Ecto neural progenitor cell (in vitro differentiated cells): ENCODE measurements at places on chromosomes 12 and 14.

GRCh38 chr14:25882899-25883298, 714.9 kb downstream of the NOVA1 start:
- no peak for DNase-seq

DNA sequence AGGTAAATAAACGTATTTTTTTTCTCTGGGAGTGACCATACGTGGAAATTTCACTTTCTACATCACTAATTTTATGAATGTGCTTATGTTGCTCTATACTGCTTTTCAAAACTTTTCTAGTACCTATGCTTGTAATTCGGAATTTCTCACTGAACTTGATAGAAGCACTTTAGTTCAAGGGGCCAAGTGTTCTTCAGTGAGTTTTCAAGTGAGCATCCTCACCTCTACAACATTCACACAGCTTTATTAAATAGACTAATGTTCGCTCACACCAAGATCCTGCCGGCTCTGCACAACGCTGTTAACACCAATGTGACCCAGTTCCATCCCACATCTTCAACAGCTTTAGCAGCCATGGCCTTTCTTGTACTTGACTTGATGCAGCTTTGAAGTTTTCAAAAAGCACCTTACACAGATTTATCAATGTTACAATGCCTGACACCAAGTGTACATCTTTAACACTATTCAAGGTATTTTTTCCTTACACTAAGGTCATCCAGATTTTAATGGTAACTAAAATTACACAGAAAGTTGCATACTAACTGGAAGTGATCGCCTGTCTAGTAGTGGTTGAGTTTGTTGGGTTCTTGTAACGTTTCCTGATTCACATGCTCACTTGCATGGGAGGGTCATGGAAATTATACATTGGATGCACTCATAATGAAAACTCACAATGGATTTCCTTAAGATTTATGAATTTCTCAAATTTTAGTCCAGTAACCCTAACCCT, 4.5 kb downstream of the UBC start:
- DNase-seq, result no peak

DNA sequence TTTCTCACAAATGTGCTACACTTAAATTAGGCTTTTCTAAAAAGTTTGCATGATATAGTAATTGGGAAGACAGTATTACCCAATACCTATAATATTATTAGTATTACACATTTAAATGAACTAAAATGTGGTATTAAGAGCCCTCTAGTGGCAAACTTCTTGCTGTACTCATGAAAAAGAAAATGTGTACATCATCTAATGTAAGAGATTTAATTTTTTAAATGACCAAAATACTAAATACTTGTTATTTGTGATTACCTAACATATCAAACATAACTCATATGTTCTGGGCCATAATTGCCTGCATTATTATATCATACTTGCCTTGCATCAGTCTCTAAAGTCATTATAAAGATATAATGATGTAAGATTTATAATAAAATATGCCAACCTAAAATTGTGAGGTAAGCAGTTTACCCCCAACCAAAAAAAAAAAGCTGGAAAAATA, 64.2 kb downstream of the DNAI7 start:
- no peak for DNase-seq

DNA sequence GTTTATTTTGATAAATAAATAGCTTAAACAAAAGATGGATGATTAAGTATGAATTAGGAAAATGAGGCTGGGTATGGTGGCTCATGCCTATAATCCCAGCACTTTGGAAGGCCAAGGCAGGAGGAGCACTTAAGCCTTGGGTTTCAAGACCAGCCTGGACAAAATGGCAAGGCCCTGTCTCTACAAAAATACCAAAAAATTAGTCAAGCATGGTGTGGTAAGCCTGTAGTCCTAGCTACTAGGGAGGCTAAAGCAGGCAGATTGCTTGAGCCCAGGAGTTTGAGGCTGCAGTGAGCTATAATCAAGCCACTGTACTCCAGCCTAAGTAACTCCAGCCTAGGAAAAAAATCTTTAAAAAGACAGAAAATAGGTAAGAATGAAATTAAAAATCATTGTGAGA, 96.0 kb downstream of the BCL2L14 start:
- DNase-seq, result no peak

- no peak for DNase-seq
These were observed 4.8 kb upstream of the AQP5 start for GRCh38 chr12:49956663-49957569.

DNA sequence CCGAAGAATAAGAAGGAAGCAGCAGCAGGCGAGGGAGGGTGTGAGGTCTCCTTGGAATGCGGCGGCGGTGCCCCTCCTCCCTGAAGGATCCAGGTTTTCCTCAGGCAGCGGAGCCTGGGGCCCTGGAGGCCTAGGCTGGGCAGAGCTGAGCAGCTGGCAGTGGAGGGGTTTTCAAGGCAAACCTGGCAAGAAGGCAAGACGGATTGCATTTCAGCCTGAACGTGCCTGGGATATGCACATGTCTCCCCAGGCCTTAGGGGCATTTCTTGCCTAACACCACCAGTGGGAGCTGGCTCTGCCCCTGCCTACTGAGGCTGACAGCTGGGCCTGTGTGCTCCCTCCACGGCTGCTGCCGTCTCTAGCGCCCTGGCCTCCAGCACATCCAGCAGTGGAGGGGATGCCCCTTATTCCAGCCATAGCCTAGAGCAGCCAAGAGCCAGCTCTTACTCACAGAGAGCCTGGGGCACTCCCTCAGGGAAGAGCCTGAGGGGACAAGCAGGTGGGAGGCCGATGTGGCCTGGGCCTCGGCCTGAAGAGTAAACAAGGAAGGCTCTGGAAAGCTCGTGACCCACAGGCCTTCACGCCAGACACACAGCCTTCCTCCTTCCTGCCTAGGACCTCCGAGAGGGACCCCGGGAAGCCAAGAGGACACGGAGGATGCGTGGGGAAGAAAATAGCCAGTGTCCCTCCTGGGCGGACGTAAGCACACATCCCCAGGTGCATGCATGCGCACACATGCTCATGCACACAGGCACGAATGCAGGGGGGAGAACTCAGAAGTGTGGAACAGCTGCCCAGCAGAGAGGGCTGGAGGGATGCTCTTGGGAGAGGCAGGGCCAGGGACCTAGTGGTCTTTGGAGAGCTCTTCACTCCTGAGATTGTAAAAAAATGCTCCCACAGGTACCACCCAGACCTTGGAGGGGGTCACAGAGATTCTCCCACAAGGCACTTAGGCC, 23.0 kb upstream of the EIF2B2 start:
- DNase-seq, result peak; percentile 69

DNA sequence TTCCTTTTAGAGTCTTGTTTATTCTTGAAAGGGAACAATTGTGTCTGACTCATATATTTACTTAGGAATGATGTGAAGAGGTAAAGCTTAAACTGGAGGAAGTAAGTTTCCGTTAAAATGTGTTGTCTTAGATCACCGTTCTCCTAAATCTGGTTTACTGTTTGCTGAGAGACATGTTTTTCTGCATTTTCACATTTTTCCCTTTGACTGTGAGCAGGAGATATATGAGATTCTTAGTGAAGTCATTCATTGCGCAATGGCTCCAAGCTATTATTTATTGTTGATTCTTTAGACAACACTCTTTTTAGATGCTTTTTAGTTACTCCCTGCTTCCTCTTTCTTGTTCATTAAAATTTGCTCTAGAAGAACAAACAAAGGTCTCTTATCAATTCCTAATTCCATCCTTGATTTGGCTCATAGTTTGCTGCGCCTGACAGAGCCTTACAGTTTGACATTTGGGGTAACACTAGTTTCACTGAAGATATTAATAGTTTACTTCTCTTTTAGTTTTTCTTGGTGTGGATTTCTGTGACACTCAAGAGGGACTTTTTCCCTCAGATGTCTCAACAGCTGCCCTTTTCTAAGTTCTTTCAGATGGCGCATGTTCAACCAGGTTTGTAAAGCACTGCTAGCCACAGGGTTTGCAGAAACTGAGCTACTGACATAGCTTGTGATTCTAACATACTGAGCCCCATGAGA, 11.4 kb downstream of the CLECL1 start:
- DNase-seq, result no peak

DNA sequence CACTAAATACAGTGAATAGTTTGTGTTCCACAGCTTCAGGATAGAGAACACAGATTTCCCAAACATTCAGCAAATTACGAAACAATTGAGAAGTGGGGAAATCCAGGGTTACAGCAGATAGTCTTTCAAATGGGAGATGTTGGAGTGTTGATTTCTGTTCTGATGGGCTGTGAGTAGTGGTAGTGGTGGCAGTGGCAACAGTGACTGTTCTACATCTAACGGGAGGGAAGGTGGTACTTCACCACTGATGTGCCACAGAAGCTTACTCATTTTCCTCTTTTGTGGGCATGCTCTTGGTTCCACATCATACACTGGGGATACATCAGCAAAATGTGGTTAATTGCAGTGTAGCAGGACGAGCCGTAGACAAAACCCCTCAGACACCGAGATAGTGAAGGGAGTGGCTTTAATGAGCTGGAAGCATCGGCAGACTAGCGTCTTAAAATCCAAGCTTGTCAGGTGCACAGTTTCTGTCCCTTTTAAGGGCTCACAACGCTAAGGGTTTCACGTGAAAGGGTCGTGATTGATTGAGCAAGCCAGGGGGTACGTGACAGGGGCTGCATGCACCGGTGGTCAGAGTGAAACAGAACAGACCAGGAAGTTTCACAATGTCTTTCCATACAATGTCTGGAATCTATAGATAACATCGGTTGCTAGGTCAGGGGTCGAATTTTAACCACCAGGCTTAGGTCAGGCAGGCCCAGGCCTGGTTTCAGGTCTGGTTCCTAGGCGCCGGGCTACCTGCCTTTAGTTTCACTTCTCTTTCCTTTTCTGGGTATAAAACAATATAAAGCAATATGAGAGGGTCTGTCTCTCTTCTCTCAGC, 330.6 kb upstream of the FBXO33 start:
- no peak for DNase-seq

DNA sequence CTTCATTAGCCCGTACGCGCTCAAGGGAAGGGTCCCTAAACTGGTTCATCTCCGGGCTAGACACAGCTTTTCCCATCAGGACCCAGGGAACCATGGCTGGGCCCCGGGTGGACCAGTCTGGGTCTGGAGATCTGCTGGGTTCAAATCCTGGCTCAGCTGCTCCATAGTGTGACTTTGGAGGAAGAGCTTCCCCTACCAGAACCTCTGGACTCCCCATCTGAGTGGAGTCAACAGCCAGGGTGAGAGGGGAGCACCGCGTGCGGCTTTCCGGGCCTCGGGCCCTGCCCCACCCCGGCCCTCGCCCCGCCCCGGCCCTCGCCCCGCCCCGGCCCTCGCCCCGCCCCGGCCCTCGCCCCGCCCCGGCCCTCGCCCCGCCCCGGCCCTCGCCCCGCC, 41.2 kb downstream of the BEGAIN start:
- DNase-seq, result no peak

DNA sequence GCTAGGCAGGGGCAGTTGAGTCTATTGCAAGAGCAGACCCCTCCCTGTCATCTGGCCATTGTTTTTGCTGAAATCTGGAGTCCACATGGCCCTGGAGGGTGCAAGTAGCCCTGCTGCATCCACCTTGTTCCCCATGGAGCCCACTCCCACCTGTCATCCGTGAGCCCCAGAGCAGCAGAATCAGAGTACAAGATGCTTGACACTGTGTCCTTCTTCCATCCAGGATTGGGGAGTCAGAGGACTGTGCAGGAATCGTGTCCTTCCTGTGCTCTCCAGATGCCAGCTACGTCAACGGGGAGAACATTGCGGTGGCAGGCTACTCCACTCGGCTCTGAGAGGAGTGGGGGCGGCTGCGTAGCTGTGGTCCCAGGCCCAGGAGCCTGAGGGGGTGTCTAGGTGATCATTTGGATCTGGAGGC, 8.8 kb downstream of the DHRS2 start:
- no peak for DNase-seq

- no peak for DNase-seq
These were observed 4.8 kb downstream of the ELK3 start for GRCh38 chr12:96198965-96199364.

GRCh38 chr12:109428037-109428629, 49.0 kb downstream of the KCTD10 start:
- no peak for DNase-seq

GRCh38 chr12:19932413-19932812, 435.9 kb upstream of the PDE3A start:
- DNase-seq, result no peak

DNA sequence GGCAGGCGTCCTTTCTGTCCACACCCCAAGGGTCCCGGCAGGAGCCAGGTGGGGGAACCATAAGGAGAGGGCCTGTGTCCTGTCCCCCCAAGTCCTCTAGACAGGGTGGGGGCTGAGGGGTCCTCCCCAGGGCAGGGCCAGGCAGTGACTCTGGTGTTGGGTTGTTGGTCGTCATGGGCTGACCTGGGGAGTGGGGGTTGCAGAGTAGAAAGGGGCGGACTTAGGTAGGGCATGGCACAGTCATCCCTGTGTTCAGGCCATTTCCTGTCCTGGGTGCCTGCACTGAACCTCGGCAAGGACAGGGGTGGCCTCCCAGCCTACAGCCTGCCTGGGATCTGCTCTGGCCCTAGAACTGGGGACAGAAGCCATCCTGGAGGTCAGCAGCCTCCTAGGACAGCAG, 356.2 kb downstream of the TMEM121 start:
- peak; percentile 23 for DNase-seq

- DNase-seq, result no peak
These were observed 42.9 kb upstream of the ANKS1B start for GRCh38 chr12:100027671-100028070.

- no peak for DNase-seq
These were observed 172.0 kb upstream of the FRMD6 start for GRCh38 chr14:51479584-51480325.

DNA sequence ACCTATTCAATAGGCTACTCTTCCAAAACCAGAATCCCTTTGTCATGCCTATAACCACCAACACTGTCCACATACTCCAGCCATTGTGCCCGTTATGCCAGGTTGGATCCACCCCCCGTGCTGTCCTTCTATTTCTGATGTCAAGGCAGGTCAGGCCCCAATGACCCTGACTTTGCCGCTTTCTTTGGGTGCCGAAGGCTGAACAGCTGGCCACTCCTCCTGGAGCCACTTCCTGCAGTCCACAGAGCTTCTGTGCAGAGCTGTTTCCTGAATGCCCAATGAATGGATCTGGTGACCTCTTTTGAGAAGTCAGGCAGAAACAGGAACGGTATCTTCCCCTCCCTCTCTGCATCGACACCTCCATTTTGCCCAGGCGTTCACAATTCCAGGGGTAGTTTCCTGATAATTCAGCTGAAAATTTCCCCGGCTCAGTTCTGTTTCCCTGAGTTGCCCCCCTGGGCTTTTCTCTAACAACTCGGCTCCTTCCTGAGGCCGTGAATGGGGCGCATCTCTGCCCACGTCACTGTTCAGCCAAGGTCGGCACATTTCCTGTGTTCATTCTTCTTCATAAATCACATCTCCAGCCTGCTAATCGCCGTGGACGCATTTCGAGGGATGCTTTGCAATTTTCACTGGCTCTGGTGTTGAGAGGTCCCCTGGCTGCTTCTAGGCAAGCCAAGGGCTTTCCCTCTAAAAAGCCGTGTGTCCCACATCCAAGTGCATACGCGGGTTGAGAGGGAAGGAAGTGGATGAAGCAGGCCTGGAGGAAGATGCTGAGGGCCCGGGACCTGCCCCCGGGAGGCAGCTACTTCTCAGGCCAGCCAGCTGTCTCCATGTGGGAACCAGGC, 86.5 kb downstream of the PAPOLA start:
- DNase-seq, result peak; percentile 18
